AG04449 (cell line): ENCODE measurements at places on chromosomes 4 and X.

GRCh38 chr4:83150653-83151330 lies 36.3 kb upstream of the PLAC8 start:
- DNase-seq: no peak

DNA sequence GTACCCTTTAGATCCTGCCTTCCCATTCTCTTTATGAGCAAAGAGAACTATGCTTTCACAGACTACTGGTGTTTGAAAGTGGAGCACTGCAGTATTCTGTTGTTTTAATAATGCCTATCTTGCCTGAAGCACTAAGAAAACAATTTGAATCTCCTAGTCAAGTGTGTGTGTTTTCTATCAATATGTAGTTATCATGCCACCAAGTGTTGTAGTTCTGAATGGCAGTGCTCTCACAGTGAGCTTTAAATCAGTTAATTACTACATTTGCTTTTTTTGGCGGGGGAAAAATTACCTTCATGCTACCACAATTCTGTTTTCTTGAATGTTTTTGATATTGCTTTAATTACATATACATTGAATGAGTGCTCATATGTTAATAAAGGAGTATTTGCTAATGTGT lies 143.6 kb upstream of the FAM47A start:
- no peak for DNase-seq

DNA sequence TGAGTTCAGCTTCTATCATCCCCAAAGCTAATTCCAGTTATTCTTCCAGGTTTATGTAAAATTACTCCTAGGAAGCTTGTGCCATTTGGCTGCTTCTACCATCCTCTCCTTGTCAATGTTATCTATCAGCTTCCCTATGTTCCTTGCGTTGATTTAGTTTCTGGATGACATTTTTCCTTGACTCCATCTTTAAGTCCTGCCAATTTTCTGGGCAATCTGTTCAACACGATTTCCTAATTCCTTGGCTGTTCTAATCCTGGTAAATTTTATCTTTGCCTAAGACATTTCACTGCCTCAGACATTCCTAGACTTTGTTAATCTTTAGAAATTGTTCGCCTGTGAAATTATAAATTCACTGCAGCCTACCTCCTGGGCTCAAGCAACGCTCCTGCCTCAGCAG lies 125.1 kb downstream of the PDS5A start:
- no peak for DNase-seq

- no peak for DNase-seq
Measured at GRCh38 chr4:122012735-122013134, 60.9 kb upstream of the TRPC3 start.

GRCh38 chr4:78205591-78205990 lies 148.5 kb downstream of the FRAS1 start:
- DNase-seq: no peak

DNA sequence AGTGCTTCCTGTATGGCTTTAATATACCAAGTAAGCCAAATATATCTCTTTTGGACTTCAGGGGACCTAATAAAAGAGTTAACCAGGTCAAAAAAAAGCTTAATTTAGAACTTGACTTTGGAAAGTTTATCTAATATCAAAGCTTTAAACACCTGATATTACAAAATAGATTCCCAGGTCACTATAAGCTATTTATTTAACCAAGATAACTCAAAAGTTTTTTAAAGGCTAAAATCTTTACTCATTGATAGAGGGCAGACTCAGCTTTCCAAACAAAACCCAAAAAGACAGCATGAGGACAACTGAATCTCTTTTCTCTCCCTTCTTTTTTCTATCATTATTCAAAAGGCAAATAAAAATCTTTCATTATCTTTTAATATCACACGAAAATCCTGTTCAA lies 19.5 kb downstream of the NUDT11 start:
- no peak for DNase-seq

- DNase-seq: no peak
Measured at GRCh38 chrX:15916704-15917084, 62.1 kb upstream of the AP1S2 start.

DNA sequence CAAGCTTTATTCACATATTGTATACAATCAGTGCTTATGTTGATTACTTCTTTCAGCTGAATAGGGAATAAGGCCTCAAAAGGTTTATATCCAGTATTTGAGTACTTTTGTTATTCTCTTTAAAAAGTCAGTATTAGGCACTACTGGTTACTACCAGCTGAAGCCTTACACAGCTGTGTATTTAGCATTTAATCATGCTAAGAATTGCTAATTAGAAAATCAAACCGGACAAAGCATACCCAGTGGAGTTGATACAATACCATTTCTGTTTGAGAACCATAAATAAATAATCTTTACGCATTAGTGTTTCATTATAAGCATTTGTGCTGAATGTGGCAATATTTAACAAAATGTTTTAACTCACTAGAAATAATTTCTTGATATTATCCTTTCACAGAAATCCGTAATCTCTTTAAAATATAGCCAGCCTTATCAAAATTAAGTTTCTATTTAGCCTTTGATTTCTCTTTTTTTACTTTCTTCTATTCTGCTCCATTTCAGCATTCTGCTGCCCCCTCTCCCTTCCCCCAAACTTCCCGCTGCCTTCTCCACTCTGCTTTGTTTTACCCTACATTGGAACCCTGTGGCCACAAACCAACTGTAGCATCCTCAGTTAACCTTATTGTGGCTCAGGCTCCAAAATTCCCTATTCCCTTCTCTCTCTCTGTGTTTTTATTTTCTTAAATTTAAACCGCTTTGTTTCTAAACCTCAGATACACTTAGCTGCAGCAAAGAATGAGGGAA lies 37.8 kb downstream of the UGT8 start:
- DNase-seq: no peak

DNA sequence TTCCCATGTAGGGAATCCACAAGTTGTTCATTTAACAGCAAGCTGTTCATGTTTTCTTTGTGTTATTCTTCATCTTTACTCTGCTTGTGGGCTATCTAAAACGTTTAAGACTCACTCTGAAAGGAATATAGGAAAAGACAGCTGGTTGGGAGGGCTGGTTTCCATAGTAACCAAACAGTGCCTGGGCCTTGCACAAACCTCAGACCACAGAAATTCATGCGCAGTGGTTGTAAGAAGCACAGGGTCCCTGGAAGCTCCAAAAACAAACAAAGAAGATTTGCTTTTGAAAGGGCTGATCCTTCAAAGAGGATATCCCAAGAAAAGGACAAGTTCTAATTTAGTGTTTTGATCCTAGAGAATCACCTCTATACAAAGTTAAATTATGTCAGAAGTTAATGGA lies 7.8 kb downstream of the SERTM2 start:
- no peak for DNase-seq

- no peak for DNase-seq
Measured at GRCh38 chr4:25310066-25310802, 2.3 kb upstream of the ZCCHC4 start.

- DNase-seq: no peak
Measured at GRCh38 chrX:18354369-18355223, at the start of gene SCML2. Gene SCML2, minus strand, starts transcription at chrX:18354688. Its CDS starts 20,617 bp downstream, at chrX:18334071.

GRCh38 chr4:69025191-69025998 lies 70.9 kb upstream of the UGT2B7 start:
- DNase-seq: no peak

- no peak for DNase-seq
Measured at GRCh38 chr4:11042760-11043159, 358.2 kb upstream of the CLNK start.

- no peak for DNase-seq
Measured at GRCh38 chr4:100041646-100042045, 91.6 kb upstream of the H2AZ1 start.

DNA sequence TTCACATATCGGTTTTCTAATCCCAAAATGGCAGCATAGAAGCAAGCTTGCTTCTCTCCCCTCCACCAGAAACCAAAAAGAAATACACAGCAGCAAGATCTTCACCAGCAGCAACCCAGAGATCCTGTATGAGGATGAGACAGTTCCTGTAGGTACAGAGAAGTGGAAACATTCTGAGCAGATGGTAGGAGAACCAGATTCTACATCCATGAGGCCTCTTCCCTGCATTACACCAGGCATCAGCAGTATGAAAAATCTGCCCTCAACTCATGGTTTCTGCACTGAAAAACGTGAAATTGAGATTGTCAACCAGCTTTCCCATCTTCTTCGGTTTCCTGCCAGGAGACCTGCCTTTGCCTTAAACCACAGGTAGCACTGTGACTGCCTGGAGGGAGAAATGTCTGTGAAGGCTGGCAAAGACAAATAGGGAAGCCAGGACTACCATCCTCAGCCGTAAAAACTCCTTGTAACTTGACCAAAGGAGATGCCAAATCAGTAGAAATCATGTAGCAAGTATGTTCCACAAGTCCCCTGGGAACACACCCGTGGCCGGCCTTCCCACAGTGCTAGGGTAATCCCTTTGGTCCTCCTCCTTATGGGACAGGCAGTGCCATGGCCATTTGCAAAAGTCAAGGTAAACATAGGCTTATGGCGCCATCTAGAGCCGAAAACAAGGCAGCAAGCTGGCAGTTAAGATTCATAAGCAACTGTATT lies 24.0 kb upstream of the MTHFD2L start:
- peak; percentile 73 for DNase-seq

DNA sequence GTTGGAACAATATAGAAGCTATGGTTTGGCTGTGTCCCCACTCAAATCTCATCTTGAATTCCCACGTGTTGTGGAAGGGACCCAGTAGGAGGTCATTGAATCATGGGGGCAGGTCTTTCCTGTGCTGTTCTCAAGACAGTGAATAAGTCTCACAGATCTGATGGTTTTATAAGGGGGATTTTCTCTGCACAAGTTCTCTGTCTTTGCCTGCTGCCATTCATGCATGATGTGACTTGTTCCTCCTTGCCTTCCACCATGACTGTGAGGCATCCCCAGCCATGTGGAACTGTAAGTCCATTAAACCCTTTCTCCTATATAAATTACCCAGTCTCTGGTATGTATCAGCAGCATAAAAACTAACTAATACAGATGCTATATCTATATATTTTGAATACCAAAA lies 135.2 kb upstream of the EDNRA start:
- no peak for DNase-seq

DNA sequence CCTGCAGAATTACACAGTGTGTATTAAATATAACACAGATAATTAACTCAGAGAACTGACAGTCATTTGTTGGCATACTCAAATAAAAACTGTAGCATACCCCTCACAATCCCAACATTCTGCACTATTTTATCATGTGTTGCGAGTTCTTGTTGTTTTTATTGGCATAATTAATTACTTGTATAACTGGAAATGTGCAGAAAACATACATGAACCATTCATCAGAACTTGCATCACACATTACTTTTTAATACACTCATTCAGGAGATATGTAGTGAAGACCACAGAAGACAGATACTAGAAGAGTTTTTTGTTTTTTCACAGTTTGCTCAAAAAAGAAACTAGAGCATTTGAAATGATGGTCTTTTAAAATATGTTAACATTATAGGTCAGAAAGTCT lies 74.6 kb upstream of the NEIL3 start:
- DNase-seq: peak; percentile 51

DNA sequence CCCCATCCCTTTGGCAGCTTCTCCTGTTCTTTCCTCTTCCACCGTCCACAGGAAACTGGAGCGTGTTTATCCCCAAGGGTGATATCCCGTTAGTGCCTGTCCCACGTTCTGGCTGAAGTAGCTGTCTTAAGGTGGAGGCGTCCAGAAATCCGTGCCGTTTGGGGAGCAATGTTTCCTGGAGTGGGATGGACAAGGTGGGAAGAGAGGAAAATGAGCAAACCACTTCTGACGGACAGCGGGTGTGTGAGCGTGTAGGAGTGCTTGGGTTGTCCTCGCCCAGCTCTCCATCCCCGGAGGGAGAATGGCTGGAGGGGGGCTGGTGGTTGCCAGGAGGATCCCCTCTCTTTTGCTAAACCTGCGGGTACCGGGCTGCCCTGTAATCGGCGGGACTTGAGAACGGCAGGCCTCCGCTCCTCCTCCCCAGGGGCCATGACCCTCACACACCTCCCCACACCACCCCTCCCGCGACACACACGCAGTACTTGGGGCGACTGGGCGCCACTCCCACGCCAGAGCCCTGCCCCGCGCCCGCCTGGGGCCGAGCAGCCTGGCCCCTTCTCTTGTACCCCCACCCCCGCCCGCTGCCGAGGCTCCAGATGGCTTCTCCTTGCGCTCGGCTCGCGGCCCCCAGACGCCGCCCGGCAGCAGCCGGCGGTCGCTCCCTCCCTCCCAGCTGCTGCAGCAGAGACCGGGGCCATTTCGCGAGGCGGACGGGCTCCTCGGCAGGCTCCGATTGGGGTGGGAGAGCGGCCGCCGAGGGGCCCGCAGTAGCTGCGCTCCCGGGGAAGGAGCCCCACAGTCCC lies 13.9 kb upstream of the PRDM8 start:
- DNase-seq: no peak

- DNase-seq: peak; percentile 74
Measured at GRCh38 chr4:41214136-41214824, at the start of gene APBB2. Gene APBB2, minus strand, starts transcription at chr4:41214542. Its CDS starts 181,288 bp downstream, at chr4:41033254.

GRCh38 chrX:2517055-2517454 lies 16.3 kb upstream of the DHRSX start:
- DNase-seq: no peak

- no peak for DNase-seq
Measured at GRCh38 chr4:174882317-174882992, 35.7 kb upstream of the ADAM29 start.

DNA sequence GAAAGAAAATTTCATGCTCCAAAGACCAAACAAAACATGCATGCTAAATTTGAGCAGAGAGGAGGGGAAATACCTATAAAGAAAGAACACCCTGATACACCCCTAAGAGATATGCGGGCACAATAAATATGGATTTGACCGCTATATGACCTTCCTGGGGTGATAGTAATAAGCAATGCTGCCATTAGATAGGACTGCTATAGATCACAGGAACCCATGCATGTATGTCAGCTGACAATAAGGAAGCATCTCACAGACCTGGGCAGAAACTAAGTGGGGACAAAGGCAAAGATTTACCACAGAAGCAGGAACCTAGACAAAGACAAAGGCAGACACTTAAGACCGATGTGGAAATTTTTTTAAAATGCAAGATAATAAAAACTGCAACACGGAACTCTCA lies 21.3 kb downstream of the ZNF721 start:
- no peak for DNase-seq

GRCh38 chrX:139058831-139059495 lies 347.4 kb upstream of the FGF13 start:
- no peak for DNase-seq

- no peak for DNase-seq
Measured at GRCh38 chr4:153375303-153375702, 30.8 kb downstream of the MND1 start.

DNA sequence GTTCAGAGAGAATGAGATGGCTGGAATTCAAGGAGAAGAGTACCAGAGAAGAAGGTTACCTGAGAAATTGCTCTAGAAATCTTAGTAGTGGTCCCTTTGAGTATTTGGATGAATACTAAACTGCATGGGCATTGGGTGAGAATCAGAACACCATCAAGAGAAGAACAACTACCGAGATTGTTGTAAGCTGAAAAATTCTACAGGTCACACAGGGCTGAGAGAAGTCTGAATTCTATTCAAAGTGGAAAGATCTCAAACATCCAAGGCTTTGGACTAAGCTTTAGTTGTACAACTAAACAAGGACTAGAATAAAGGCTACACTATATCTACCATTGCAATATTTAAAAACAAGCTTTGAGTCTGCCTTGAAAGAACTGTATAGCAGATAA lies 40.8 kb downstream of the LRBA start:
- DNase-seq: no peak

GRCh38 chr4:98539741-98540140 lies 118.7 kb downstream of the TSPAN5 start:
- DNase-seq: no peak
